ENCODE measurements at places on chromosomes 13 and 19.

GRCh38 chr19:34336781-34337271 is 28.2 kb upstream of the GPI start:
- peak; percentile 79 for DNase-seq

DNA sequence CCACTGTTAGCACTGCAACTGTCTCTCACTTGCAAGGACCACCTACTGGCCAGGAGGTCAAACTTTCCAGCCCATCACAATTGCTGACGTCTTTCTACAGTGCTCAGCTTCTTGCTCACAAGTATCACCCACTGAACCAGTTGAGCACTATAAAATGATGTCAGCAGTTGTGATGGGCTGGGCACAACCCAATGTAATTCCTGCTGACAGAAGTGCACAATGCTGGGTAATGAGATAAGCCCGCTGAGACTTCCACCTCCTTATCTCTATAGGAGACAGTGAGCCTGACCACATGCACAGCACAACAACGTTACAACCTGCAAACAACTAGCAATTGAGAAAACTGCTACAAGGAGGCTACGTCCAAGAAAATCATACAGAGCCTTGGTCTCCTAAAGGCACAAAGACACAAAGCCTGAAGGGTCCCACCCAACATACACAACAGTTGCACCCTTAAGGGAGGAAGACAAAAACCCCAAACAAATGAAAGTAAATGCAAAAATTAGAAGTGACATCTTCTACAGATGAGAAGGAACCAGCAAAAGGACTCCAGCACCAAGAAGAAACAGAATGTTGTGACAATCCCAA is 273.2 kb downstream of the LIG4 start:
- no peak for DNase-seq

- DNase-seq: no peak
These were observed 298.6 kb downstream of the DCLK1 start for GRCh38 chr13:35832551-35832950.

- DNase-seq: peak; percentile 57
These were observed 16.1 kb downstream of the MKNK2 start for GRCh38 chr19:2034729-2035589.

GRCh38 chr13:111241862-111242261 is 78.6 kb upstream of the TEX29 start:
- DNase-seq: no peak

DNA sequence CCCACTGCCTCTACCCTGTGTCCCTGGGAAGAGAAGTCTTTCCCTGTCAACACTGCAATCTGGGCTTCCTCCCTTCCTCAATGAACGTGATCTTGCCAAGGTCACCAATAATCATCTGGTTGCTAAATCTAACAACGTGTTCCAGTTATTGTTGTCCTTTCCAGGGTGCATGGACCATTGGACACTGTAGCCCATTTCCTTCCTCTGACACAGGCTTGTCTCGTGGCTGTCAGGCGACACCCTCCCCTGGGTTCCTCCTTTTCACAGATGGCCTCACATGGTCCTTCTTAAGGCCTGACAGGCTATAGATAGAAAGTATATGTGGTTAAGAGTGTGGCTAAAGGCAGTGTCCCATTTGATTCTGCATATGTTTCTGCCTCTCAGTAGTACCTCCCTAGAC is 67.7 kb upstream of the STARD13 start:
- DNase-seq: no peak

Measured in adipocyte (in vitro differentiated cells).